ENCODE measurements at places on chromosomes 1 and 21.

DNA sequence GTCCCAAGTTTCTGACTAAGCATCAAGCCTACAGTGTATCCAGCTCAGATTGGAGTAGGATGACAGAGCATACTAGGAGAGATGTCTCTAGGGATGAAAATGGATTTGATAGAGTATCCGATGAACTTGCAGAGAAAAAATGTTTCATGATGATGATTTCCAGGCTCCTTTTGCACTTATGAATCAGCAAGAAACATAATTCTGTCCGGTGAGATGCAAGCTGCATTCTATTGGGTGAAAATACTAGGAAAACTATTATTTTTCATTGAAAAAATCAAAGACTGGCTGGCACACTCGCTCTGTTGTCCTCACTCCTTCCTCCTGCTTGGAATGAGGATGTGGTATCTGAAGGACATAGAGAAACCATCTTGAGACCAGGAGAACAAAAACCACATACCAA, 35.4 kb upstream of the RAB3GAP2 start:
- no peak for DNase-seq

- DNase-seq, result no peak
These were observed 4.0 kb upstream of the PROX1 start for GRCh38 chr1:213983493-213984386.

DNA sequence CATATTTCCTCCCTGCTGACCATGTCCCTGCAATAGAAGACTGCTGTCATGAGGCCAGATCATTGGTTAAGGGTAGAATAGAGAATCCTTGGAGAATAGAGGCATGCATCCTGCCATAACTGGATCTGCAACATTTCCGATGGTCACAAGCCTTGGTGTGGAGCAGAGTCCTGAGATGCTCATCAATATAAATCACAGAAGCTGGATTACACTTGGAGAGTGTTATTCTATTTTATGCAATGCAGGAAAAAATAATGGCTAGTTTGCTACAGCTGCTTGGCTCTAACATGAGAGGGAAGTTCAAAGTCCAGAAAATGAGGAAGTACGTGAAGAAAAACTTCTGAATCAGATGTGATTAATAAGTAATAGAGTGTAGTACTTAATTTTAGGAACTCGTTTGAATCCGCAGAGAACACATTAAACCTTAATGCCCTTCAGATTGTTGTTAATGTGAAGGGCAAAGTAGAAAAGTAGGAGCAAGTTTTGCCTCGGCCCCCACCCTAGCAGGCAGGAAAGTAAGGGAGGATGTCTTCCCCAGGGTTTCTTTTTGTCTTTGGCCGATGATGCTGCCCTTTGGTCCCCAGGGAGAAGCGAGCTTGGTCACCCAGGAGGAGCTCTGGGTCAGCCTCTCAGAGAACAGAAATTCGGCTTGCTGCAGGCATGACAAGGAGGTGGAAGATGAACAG, 59.5 kb downstream of the KCNK1 start:
- DNase-seq, result no peak

- DNase-seq, result no peak
These were observed 302.8 kb upstream of the VAMP3 start for GRCh38 chr1:7468248-7468647.

DNA sequence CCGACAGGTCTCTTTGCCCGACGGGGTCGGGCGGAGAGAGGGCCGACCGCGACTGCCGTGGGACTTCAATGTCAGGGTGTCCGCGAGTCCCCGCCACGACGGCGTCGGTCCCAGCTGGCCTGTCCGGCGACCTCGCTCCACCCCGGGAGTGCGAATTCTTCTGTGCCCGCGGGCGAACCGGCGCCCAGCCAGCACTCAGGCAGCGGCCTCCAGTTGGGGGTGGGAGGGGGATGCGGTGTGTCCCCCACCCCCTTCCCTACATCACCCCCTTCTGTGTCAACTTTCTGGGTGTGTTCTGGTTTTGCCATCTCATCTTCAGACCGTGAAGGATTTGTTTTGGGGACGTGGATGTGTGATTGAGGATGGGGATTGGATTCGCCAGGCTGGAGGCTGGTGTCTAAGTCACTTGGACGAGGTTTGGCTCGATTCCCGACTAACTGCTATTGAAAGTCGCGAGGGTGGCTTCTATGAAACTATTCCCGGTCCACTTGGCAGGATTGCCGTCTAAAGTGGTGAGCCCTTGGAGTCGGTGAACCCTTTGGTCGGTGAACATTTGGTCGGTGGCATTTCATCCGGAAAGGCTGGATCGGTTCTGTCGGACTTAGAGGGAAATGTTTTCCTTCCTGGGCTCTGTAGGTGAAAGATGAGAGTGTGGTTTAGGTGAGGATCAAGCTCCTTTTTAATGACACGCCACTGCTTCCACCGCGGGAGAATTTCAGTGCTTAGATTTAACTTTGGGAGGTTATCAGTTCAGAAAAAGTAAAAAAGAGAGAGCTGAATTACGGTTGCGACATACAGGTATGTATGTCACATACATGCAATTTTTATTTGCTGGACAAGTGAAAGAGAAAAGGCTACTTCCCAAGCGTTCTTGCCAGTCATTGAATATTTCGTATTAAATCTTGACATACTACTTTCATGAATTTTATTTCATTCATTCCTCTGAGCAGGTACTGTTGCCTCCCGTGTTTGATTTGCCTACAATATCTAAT, 771 bp downstream of the ABCD3 start:
- no peak for DNase-seq

GRCh38 chr1:14654554-14654953, 56.1 kb downstream of the KAZN start:
- DNase-seq, result no peak

DNA sequence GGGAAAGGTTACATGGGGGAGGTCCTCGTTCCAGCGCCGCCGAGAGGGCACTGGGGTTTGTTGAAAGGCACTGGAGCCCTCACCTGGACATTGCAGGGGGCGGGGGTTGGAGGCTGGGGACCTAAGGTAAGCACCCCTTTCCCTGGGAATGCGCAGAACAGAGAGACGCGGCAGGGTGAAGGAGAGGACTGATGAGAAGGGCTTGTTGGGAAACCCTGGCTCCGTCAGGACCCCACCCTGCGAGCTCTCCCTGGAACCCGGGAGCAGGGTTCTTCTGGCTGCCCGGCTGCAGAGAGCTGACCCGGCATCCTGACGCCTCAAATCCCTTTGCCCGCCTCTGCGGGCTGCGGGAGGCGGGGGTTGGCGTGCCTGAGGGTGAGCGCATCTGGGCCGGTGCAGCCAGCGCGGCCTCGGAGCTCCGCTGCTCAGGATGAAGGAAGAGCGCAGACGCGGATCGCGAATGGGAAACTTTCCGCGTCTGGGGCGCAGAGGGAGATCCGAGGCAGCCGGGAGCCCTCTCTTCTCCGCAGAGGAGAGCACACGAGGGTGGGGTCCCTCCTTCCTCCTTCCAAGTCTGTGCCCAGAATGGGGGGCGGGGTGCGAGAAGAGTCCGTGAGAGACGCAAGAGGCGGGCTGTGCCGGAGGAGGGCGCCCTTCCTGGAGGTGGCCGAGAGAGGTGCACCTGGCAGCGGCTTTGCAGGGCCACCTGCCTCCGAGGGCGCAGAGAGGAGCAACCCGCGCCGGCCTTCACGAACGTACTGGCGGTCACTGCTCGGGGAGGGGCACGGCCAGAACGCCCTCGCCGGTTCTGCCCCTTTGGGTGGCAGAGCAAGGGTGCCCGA, 2.4 kb downstream of the IGSF21 start:
- DNase-seq, result no peak

GRCh38 chr21:44087426-44088400, 19.5 kb upstream of the PWP2 start:
- DNase-seq, result no peak

DNA sequence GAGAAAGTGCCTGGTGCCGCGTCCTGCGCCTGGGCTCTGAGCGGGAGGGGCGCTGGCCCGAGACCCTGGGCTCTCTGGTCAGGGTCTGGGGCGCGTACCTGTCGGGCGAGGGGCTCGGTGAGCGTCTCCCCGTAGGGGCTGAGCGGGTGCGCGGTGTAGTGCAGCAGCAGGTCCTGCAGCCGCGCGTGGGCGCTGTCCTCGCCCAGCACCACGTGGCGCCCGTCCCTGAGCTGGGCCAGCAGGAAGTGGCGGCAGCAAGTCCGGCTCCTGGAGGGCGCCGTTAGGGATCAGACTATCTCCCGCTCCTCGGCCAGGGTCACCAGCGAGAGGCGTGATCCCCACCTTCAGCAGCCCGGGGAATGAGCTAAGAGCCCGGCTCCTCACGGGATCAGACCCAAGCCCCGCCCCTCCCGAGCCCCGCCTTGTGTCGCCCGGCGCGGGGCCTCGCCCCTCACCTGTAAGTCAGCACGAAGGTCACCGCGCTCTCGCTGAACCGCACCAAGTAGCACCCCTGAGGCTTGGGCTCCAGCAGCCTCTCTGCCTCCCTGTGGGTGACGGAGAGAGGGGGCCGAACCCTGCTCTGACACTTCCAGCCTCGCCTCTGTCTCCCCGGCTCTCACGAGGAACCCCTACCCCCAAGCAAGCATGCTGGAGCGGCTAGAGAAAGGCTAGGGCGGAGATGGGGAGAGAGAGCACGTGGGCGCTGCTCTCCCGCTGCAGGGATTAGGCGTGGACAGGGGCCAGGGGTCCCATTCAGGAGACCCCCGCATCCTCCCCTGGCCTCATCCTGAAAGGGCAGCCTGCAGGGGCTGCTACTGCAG, 2.7 kb downstream of the SH2D2A start:
- DNase-seq, result peak; percentile 38

DNA sequence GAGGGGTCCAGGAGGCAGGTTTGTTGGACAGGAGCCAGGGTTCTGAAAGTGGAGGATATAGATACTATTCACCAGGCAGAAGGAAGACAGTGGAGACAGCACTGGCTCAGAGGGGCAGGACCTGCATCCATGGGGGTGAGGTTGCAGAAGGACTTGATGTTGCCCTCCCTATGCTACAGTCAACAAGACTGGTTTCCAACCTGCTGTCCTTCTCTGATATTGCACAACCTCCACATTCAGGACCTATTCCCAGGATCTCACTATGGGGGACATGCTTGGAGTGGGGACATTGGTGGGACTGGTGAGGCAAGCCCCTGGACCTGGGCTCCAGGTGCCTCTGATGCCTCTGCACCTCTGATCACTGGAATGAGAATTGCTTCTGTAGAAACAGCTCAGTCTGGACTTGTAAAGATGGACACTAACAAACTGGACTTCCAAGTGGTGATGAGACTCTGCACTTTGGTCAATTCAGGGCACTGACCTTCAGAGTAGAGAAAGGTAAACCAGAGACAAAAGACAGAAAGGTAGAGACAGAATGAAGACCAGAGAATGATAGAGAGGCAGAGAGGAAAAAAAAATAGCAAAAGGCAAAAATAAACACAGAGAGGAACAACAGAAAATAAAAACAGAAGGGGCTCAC, 1.6 kb downstream of the SMCP start:
- no peak for DNase-seq

DNA sequence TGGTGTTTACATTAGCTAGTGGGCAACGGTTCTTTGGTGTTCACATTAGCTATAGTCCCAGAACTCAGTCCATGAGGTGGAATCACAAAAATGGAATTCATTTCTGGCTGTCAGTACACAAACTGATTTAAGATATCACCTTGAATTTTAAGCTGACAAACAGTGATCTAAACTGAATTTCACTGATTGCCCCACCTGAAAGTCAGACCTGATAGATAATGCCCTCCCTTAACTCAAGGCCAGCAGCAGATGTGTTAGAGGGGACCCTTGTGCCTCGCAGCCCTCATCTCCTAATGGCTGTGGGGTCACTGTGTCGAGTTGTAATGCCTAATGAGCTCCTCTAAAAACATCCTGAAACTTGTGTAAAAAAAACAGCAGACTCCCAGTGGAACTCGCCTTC, 8.6 kb downstream of the ARF1 start:
- DNase-seq, result no peak

GRCh38 chr1:228013131-228013934, 6.5 kb downstream of the WNT3A start:
- DNase-seq, result no peak

DNA sequence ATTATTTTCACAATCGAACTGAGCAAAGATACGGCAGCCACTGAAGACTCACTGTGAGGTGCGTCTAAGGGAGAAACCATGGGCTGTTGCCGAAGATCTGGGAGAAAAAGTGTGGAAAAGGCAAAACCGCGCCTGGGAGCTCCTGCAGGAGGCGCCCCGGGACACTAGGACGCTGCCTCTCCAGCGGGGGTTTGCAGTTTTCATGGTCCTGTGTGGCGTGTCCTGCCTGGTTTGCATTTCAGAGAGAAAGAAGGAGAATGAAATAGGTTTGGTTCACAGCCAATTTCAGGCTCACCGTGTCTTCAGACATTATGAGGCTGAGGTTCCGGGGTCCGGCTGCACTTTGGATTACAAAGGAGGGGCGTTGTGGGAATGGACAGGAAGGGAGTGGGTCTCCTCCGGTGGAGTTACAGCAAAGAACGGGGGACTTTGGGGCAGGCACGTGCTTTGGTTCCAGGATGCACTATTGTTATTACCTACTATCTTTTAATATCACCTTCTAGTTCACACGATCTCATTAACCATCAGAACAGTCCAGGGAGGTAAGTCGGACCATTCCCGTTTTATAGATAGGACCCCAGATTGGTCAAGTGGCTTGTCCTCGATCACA, 179.8 kb downstream of the DYRK1A start:
- no peak for DNase-seq

GRCh38 chr1:942411-942821, 16.6 kb downstream of the NOC2L start:
- no peak for DNase-seq

GRCh38 chr1:108718927-108719655, 6.4 kb downstream of the FNDC7 start:
- no peak for DNase-seq

DNA sequence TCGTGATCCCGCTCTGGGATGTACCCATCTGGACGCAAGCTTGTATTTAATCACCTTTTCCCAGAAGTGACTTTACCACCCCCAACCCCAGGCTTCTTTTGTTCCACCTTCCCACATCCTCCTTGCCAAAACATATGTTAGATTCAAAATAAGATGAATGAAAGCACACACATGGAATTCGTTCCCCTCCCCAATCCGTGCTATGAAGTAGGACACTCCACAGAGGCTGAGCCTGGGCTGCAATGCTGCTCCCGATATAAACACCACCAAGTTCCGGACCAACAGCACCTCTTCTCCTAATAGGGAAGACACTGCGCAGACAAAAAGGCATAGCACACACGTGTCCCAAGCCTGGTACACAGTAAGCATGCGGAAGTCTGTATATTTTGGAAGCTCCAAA, 86.1 kb downstream of the CLSTN1 start:
- DNase-seq, result no peak

GRCh38 chr1:197690074-197690473, 85.2 kb downstream of the DENND1B start:
- DNase-seq, result no peak

DNA sequence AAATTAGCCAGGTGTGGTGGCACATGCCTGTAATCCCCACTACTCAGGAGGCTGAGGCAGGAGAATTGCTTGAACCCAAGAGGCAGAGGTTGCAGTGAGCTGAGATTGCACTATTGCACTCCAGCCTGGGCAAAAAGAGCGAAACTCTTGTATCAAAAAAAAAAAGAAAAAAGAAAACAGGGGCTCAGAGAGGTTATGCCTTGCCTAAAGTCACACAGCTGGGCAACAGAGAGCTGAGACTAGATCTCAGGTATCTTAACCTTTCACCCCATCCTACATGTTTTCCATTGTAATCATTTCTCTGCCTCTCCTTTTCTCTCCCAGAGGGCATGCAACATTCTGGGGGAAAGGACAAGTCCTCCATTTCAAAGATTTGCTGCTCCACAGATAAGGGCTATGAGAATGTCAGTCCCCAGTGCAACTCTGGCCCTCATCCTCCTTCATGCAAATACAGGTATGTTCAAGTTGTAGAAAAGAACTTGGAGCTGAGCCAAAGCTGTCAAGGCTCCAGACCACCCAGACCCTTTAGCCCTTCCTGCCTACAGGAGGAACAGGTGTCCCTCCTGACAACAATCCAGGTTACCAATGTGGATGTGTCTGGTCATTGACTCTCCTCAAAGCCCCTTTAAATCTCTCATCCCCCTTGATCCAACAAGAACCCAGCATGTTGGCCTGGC, 6.9 kb downstream of the SLC9A1 start:
- no peak for DNase-seq

Data from hippocampal formation (tissue), 2 donors.